ENCODE measurements at places on chromosomes 12 and 14.

GRCh38 chr14:54052696-54053385 lies 96.2 kb upstream of the BMP4 start:
- no peak for DNase-seq

DNA sequence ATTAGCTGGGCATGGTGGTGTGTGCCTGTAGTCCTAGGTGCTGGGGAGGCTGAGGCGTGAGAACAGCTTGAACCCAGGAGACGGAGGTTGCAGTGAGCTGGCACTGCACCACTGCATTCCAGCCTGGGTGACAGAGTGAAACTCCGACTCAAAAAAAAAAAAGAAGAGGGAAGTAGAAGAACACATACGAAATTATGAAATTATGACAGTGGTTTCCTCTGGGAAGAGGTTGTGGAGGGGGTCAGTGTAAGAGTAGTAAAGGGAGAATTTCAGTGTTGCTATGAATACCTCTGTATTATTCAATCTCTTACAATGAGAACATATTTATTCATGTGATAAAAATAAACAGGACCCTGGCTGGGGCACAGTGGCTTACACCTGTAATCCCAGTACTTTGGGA lies 24.7 kb upstream of the CSRNP2 start:
- no peak for DNase-seq

DNA sequence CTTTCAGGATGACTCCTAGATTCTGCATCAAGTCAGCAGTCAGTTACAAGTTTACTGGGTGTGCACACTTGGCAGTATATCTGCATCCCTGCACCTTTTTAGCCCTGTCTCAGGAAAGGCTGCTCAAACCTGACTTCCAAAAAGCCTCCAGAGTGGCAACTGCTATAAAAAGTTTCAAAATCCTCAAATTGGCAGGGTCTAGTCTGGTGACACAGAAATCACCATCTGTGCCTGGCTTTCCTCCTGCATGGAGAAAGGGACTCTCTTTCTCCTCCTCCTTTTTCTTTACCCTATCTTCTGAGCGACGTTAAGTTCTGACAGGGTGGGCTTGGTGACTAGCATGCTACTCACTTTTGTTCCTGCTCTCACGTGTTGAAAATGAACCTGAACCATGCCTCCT lies 679.5 kb downstream of the C12orf50 start:
- no peak for DNase-seq

- DNase-seq = no peak
Measured at GRCh38 chr14:104230946-104231345, 92.6 kb downstream of the KIF26A start.

- DNase-seq = no peak
Measured at GRCh38 chr14:37864861-37865718, 269.7 kb downstream of the TTC6 start.

DNA sequence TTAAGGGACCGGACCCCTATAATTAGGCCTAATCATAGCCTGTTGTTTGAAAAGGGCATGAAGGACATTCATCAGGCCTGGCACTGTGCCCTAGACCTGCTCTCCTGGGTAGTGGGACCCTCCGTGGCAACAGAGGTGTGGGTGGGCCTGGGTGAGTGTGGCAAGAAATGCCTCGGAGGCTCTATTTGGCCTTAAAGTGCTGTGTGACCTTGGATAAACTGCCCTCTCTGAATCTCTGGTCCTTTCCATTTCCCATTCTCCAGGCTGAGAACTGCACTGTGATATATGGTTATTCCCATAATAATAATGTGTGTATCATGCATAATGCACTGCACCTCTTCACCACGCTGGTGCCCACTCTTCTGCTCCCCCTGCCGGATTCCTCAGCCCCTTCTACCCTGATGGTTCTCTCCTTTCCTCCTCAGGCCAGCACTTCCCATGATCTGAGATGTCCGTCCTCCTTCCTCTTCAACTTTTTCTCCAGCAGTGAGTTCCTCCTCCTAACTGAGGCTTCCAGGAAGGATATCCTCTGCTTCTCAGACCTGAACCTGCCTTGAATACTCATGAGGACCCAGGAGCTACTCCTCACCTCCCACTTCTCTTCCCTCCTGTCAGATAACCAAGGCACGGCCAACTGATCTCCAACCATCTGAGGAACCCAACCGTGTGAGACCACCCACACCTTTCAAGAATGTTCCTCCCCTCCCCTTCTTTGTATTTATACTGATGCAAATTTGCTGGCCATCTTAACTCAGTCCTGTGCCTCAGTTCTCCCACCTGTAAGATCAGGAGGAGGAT lies 111.0 kb upstream of the PZP start:
- no peak for DNase-seq

- no peak for DNase-seq
Measured at GRCh38 chr14:74179856-74180255, 59.4 kb upstream of the VSX2 start.

GRCh38 chr14:100709289-100710284 lies 17.1 kb upstream of the DLK1 start:
- peak; percentile 12 for DNase-seq

Measured in CD4-positive, alpha-beta T cell treated with Interleukin-6 for 4 hours (primary cell).